Esophagus muscularis mucosa (tissue), 4 donors: ENCODE measurements at places on chromosomes 2 and 18. TPM values are rescaled to one million over a fixed set of nuclear protein-coding genes. Genes with fewer than 3 reads are reported as not detected.
A peak's percentile ranks its signal among the peaks of the same experiment; 100 is the strongest.

- peak; percentile 50 for DNase-seq
Observed at GRCh38 chr2:108324531-108325255, 36.0 kb downstream of the SULT1C2 start.

TMEM178A gene
- 1.2 TPM for total RNA-seq

PCARE gene
- not detected for total RNA-seq

GRCh38 chr2:207903236-207903635, 122.1 kb downstream of the PLEKHM3 start:
- DNase-seq = no peak

- no peak for DNase-seq
Observed at GRCh38 chr2:86285571-86285970, 51.9 kb downstream of the REEP1 start.

DNA sequence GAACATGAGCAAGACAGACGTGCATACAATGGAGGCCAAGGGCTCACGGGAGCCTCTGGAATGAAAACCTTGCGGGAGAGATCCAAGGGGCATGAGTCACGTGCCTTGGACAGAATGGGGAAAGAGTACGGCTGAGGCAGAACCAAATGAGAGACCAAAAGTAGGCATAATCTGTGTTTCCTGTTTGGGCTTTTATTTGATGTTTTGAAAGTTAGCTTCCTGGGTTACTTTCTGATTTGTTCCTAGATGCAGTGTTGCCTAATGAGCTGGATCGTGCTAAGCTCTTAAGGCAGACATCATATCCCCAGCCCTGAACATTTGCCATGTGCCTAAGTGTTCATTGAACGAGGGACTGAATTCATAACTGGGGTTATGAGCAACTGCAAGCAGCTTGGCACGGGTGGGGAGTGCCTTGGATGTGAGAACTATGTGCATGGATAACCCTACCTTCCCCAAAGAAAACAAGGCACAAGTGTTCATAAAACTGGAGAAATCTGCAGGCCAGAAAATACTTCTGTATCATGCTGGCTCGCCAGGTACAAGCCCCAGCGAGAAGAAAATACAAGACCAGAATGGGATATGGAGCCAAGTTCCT, 60.3 kb upstream of the RPL31 start:
- no peak for DNase-seq

CRYGC gene
- not detected for total RNA-seq

HOXD1 gene
- not detected for total RNA-seq

DNA sequence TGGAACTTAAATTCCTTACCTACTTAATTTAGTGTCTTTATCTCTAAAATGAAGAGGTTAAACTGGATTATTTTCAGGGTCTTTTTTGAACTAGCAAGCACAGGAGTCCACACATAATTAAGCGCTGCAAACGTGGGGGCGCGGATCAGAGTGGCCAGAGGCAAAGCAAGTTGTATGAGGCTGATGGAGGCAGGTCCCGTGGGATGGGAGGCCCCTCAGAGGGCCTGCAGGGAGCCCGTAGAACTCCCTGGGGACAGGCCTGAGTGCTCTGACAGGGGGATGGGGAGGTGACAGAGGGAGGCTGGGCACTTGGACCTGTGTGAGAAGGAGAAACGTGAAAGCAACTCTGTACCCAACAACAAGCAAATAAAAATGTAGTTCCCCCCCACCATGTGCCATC, 177.8 kb downstream of the ACKR3 start:
- no peak for DNase-seq

GTF2A1L gene
- 11.8 TPM for total RNA-seq

DNA sequence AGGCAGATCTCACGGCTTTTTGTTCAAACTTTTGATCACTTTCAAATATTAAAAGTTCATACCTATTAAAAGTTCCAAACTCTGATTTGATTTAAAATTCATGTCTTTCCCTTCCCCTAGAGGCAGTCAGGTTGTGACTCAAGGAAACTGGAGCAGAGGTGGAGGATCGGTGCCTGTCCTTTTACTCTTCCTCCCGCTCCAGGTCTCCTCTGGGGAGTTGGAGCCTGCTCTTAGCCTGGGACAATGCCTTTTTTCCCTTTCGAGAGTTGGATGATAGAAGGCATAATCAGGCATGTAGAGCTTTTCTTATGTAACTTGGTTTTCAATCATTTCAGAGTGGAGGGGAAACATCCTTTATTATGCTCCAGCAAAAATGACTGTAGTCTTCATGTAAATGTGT, 1706.1 kb upstream of the CELF4 start:
- DNase-seq = no peak

GRCh38 chr2:54435325-54436226, 20.6 kb upstream of the SPTBN1 start:
- DNase-seq = peak; percentile 72

GRCh38 chr2:71801969-71802368, 345.7 kb downstream of the CYP26B1 start:
- DNase-seq = no peak

COL6A3 gene
- 178 TPM for total RNA-seq

DNA sequence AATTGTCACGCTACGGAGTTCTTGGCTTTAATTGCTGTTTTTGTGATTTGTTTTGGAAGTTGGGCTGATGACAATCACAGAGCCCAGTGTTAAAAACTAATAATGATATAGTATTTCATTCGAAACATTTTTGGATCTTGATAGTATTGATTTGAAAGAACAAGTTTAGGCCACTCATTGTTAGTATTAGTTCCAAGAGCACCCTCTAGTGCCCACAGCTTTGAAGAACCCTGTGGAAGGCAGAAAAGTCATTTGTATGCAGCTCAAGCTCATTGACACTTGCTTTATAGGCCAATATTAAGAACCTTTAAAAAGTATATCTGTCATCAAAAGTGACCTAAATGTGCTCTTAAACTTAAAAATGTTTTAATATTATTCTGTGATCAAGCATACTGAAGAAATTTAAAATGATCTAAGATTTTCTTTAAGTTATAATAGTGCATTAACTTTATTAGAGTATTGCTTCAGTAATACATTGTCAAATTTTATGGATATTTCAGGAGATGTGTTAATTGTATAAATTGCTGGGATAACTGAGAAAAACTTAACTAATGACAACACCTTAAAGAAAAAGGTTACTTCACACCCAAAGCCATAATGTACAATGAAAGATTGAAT, 191.0 kb downstream of the GRB14 start:
- no peak for DNase-seq

DNA sequence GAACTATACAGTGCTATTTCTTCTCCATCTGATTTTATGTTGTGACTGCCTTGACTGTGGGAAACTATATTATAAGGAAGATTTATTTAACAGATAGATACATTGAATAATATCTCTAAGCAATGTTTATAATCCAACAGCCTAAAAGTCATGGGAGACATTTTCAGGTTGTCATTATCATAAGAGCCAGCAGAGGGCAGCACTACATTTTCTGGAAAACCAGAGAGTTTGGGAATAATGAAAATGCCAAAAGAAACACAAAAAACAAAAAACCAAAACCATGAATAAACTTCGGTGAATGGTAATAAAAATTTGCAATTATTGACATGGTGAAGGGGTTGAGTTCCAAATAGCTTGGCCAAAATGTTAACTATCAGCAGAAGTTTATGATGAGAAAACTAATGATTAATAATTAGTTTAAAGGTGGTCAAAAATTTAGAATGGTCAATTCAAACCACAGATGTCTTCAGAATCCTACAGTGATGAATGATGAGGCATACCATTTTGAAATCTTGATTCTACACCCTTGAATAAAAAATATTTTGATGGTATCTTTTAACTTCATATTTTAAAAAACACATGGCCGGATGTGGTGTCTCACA, 4.7 kb downstream of the EEF1B2 start:
- DNase-seq = no peak

GRCh38 chr2:241762933-241763369, 13.7 kb upstream of the GAL3ST2 start:
- no peak for DNase-seq

CTAGE1 gene
- total RNA-seq = not detected

DNA sequence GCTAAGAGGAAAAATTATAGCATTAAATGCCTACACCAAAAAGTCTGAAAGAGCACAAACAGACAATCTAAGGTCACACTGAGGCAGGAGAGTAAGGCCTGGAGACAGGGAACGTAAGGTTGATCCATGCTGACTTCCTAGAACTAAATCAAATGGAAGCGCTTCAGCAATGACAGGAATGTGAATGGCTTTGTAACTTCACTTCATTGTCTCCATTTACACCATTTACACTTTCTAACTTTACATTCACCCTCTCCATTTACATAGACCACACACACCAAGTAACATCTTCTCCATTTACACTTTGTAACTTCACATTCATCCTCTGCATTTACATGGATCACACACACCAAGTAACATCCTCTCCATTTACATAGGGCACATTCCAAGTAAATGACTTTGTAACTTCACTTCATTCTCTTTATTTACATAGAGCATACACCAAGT, 103.1 kb upstream of the SPATS2L start:
- DNase-seq = no peak

DNA sequence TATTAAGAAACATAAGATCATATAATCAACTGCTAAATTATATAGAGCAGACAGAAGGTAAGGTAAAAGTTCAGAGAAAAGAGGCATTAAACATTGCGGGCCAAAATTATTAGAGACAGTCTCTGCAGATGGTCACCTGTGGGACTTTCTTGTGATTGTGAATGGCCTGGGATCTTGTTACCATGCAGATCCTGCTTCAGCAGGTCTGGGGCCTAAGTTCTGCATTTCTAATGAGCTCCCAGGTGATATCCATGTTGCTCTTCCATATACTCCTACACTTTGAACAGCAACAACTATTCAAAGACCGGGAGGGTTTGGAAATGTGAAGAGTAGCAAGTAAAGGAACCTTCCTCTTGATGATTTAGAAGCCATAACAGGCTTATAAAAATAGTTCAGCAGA, 8.5 kb upstream of the ETAA1 start:
- DNase-seq = no peak
